Liver (tissue), 10 donors: ENCODE measurements at places on chromosomes 7 and 10.

DNA sequence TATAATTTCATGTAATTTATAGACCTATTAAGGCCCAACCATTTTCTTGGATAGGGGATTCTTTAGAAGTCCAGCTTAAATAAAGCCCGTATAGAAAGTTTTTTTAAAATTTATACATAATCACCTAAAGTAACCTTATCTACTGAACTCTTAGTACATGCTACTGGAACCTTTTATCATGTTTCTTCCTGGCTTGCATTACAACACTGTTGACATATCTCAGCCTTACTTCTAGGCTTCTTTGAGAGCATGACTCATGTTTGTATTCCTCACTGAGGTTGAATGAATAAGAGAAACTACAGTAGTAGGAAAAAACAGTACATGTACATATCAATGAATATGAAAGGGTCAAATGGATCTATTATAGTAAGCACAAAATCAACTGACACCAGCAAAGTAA is 8.2 kb upstream of the MAGI2 start:
- peaks cover 3% of the 10 kb centered on the region for H3K36me3 ChIP-seq
- DNase-seq = no peak
- H3K4me1 ChIP-seq = no peaks in the 10 kb centered on the region
- no peak overlapping the region for H3K4me3 ChIP-seq

DNA sequence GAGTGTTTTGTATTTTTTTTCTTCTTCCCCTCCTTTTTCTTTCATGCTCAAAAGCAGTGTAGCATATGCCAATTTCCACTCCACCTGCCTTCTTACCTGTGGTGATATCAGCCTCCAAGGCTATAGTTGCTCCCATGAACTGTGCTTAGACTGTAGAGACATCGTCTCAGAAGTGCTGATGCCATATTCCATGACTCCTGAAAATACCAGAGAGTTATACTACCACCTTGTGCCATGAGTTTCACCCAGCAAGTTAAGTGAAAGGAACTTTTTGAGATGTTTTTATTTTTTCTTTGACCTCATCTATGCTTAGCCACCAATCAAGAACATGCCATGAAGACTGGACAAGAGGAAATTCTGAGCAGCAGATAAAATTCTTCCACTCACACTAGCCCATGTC is 142.8 kb upstream of the SEMA3E start:
- no peak for DNase-seq
- H3K36me3 ChIP-seq = no peaks in the 10 kb centered on the region
- H3K4me1 ChIP-seq = no peaks in the 10 kb centered on the region
- H3K4me3 ChIP-seq = no peak overlapping the region

GRCh38 chr10:13399236-13399635 is 51.1 kb upstream of the SEPHS1 start:
- DNase-seq = no peak
- H3K27ac ChIP-seq = no peak overlapping the region
- H3K36me3 ChIP-seq = no peaks in the 10 kb centered on the region
- H3K4me1 ChIP-seq = no peaks in the 10 kb centered on the region
- H3K27me3 ChIP-seq = no peaks in the 10 kb centered on the region

GRCh38 chr7:101942603-101943210 is 125.3 kb downstream of the CUX1 start:
- no peak for DNase-seq
- H3K27me3 ChIP-seq = no peaks in the 10 kb centered on the region
- H3K36me3 ChIP-seq = no peaks in the 10 kb centered on the region
- no peak overlapping the region for H3K4me3 ChIP-seq
- H3K27ac ChIP-seq = peak overlapping the region; percentile 75

DNA sequence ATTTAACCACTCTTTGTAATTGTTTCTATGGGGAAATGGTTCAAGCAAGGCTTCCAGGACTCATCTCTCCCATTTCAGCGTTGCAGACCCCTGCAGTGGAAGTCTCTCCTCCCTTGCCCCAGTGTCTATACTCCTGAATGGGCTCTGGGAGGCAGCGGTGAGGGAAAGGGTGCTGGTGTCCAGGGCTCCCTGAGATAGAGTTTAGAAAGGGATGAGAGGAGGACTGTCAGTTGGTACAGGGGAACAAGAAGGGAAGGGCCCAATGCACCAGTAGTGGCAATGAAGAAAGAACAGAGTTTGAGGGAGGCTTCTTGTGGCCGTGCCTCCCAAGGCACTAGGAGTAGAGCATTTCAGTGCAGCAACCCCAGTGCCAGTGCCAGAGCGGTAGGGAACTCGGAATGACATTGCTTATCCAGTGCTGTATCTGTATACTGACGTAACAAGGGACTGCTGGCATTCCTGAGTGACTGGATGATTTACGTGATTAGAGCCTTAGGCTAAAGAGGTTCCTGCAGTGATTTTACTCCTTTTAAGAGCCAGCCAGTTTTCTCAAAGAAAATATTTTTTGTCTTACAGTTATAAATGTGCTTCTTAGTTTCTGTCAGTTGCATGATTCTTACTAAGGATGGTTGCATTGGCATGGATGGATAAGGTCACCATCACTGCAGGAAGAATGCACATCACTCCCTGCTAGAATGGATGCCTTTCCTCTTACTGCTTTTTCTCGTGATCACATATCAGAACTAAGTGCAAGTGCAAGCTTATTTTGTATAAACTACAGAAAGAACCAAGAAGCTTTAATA is 28.0 kb downstream of the PRPF18 start:
- no peaks in the 10 kb centered on the region for H3K4me1 ChIP-seq
- H3K27me3 ChIP-seq = no peaks in the 10 kb centered on the region
- no peak overlapping the region for H3K27ac ChIP-seq
- H3K4me3 ChIP-seq = no peak overlapping the region
- DNase-seq = no peak
- peaks cover 33% of the 10 kb centered on the region for H3K36me3 ChIP-seq

GRCh38 chr7:129530795-129531391 is 28.6 kb downstream of the SMKR1 start:
- no peak for DNase-seq
- H3K36me3 ChIP-seq = no peaks in the 10 kb centered on the region
- no peaks in the 10 kb centered on the region for H3K4me1 ChIP-seq
- H3K27me3 ChIP-seq = no peaks in the 10 kb centered on the region
- no peak overlapping the region for H3K27ac ChIP-seq

- H3K27me3 ChIP-seq = no peaks in the 10 kb centered on the region
- no peak overlapping the region for H3K4me3 ChIP-seq
- no peak for DNase-seq
Observed at GRCh38 chr7:128357217-128357613, 4.3 kb downstream of the PRRT4 start.

DNA sequence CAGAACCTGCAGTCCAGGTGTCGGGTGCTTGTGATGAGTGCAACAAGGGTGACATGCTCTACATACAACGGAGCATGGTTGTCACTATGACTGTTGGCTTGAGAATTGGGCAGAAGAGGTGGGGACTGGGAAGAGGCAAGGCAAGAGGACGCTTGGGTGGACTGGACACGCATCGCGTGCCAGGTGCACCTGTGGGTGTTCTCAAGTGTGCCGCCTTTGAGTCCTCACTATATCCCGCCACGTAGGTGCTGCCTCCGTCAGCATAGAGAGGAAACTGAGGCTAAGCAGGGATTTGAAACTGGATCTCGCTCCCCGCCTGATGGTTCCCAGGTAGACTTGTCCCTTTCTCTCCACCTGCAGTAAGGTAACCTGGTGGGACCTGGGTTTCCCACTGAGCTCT is 27.2 kb downstream of the CDH23 start:
- H3K36me3 ChIP-seq = no peaks in the 10 kb centered on the region
- H3K27ac ChIP-seq = no peak overlapping the region
- no peak overlapping the region for H3K4me3 ChIP-seq
- H3K4me1 ChIP-seq = no peaks in the 10 kb centered on the region
- H3K27me3 ChIP-seq = no peaks in the 10 kb centered on the region

- no peaks in the 10 kb centered on the region for H3K27me3 ChIP-seq
- H3K4me3 ChIP-seq = no peak overlapping the region
- no peak overlapping the region for H3K27ac ChIP-seq
- no peaks in the 10 kb centered on the region for H3K4me1 ChIP-seq
- no peak for DNase-seq
Observed at GRCh38 chr7:80847895-80848294, 71.0 kb downstream of the SEMA3C start.

GRCh38 chr7:29300649-29301048 is 106.1 kb downstream of the CHN2 start:
- no peak overlapping the region for H3K27ac ChIP-seq
- H3K27me3 ChIP-seq = no peaks in the 10 kb centered on the region
- DNase-seq = no peak
- no peaks in the 10 kb centered on the region for H3K4me1 ChIP-seq
- H3K4me3 ChIP-seq = no peak overlapping the region

DNA sequence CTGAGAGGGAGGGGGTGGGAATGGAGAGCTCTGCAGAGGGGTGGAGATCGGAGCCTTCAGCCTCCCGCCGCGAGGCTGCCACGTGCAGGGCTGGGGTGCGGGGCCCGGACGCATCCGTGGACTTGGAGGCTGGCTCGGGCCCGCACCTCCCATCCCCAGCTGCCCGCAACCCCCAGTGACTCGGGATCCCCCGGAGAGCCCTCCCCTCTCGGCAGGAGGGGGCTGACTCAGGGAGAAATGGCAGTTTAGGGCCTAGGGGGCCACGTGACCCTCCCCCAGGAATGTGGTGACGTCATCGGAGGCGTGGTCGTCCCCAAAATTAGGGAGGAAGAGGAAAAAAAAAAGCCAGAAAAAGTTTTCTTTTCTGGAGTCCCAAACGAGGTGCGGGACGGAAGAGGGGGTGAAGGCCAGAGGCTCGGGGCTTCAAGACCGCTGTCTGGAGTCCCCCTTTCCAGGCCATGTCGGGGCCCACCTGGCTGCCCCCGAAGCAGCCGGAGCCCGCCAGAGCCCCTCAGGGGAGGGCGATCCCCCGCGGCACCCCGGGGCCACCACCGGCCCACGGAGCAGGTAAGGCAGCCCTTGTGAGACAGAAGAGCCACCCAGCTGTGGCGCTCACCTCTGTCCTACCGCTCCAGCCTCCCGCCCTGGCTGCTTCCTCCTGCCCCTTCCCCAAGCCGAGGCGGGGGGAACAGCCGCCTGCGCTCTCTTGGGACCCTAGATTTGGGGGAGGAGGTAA is at the start of gene TRIP6:
Gene TRIP6 (plus strand): TSS at position 348 of the 736 bp plus-strand sequence. CDS start 111 bp downstream, at position 459.
- H3K4me3 ChIP-seq = peak within 1 kb of the TSS; percentile 79
- H3K27me3 ChIP-seq = no peaks in the 10 kb centered on the region
- peak within 1 kb of the TSS; percentile 99 for H3K27ac ChIP-seq
- peak; percentile 72 for DNase-seq

- no peaks in the 10 kb centered on the region for H3K27me3 ChIP-seq
- no peaks in the 10 kb centered on the region for H3K4me1 ChIP-seq
- no peak overlapping the region for H3K27ac ChIP-seq
- no peaks in the 10 kb centered on the region for H3K36me3 ChIP-seq
- H3K4me3 ChIP-seq = no peak overlapping the region
- no peak for DNase-seq
Observed at GRCh38 chr7:36626111-36626510, 98.2 kb downstream of the AOAH start.

DNA sequence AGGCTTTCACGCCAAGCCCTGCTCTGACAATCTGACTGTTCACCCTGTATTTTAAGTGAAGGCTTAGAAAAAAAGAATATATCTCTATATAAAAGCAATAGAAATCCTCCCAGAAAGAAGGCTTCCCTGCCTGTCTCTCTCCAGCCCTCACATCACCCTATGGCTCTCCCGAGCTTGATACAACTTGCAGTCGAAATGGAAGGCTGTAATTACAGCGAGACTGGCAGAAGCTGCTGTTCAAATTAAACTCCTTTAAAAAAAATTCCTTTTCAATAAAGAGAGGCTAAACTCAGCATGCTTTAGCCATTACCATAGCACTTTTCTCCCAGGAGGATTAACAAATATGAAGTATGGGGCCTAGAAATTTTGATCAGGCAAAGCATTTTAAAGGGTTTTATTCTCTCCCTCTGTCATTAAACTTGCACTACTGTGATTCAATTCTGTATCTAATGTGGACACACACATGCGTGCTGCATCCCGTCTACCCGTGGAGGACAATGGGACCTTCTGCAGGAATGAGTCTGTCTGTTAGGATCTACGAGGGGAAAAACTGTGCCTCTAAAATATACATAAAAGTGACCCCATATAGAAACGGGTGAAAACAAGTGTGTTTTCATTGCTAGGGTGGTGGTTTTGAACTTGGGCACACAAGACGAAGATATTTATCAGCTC is 223.8 kb downstream of the USP6NL start:
- no peak overlapping the region for H3K27ac ChIP-seq
- no peak for DNase-seq
- no peaks in the 10 kb centered on the region for H3K27me3 ChIP-seq
- no peak overlapping the region for H3K4me3 ChIP-seq

- H3K4me3 ChIP-seq = no peak overlapping the region
- H3K36me3 ChIP-seq = no peaks in the 10 kb centered on the region
- H3K27me3 ChIP-seq = no peaks in the 10 kb centered on the region
- H3K27ac ChIP-seq = no peak overlapping the region
Observed at GRCh38 chr7:54796150-54796549, 37.1 kb upstream of the SEC61G start.

- no peaks in the 10 kb centered on the region for H3K4me1 ChIP-seq
- no peak overlapping the region for H3K4me3 ChIP-seq
- H3K36me3 ChIP-seq = no peaks in the 10 kb centered on the region
- no peak for DNase-seq
Observed at GRCh38 chr10:128708182-128708581, 582.0 kb upstream of the MKI67 start.

DNA sequence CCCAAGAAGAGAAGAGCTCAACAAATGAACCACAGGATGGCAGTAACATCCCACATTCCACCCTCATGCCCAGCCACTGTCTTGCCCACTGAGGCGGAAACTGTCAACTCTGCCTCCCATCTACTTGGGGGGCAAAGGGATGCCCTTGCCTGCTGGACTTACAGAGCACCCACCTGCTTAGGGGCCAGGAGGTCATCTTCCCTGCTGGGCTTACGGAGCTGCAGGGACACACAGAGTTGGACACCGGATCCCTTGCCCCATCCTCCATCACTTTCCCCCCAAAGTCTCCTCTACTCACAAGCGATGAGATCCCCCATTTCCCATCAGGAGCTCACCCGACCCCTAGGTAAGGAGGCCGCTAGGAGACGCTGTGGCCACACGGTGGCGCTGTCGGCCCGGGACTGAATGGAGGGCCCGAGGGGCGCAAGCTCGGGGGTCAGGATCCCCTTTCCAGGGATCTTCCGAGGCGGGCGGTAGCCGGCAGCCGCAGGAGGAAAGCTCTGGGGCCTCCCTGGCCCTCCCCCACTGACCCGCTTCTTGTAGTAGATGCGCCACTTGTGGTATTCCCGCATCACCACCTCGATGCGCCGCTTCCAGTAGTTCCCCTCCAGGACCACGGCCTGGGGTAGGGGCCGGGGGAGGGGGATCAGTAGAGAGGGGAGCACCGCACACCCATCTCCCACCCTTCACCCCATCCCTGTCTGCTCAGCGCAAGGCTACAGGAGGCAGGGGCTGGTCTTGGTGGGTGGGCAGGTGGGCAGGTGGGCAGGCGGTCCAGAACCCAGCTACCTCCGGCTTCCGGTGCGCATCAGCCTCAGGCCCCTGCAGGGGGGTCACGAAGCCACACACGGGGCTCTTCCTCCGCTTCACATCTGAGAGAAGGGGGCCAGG is 17.3 kb downstream of the MLXIPL start:
- no peak overlapping the region for H3K27ac ChIP-seq
- no peak overlapping the region for H3K4me3 ChIP-seq
- no peaks in the 10 kb centered on the region for H3K27me3 ChIP-seq
- peaks cover 2% of the 10 kb centered on the region for H3K36me3 ChIP-seq
- peaks cover 35% of the 10 kb centered on the region for H3K4me1 ChIP-seq
